ENCODE measurements at places on chromosomes 5 and 9. TPM values are rescaled to one million over a fixed set of nuclear protein-coding genes. Genes with fewer than 3 reads are reported as not detected.

- no peak for DNase-seq
Observed at GRCh38 chr9:91090130-91090410, 271.6 kb downstream of the AUH start.

DNA sequence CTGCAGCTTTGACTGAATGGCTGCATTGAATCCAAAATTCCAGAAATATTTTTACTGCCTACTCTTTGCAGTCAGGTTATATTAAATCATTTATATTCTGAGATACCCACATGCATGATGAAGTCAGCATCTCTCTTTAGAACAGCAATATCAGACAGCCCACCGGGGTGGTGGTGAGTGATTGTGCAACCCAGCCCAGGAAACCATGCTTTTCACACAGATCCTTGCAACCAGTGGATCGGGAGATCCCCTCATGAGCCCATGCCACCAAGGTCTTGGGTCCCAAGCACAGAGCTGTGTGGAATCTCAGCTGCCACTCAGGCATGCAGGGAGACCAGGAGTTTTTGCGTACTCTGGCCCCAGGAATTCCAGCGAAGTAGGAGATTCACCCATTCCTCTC, 226.5 kb downstream of the DTWD2 start:
- DNase-seq, result no peak

IL4 gene
- total RNA-seq, result not detected

GRCh38 chr5:52800394-52801213, 12.9 kb downstream of the ITGA1 start:
- peak; percentile 86 for DNase-seq

CSF2 gene
- 4.8 TPM for total RNA-seq

DNA sequence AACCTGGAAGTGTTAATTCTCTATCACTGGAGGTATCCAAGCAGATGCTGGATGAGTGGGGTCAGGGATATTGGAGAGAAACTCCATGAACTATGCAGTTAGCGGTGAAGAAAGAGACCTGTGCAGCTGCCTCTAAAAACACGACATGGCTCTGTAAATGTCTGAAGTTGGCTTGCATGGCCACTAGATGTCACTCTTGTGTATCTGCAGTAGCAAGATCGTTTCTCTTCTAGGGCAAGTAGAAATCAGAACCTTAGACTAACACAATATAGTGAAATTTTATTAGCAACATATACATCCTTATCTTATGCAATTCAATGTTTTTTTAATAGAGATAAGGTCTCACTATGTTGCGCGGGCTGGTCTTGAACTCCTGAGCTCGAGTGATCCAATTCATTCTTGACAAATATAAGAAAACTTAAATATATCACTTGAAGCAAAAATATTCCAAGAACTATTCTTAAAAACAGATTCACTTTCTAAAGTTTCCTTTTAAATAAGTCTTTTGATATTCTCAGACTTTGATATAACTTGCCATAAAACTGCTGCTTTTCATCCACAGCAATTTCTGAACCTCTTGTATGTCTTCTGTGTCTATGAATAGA, 2.9 kb downstream of the OR2S2 start:
- peak; percentile 70 for DNase-seq

SV2C gene
- total RNA-seq, result under 0.01 TPM

DNA sequence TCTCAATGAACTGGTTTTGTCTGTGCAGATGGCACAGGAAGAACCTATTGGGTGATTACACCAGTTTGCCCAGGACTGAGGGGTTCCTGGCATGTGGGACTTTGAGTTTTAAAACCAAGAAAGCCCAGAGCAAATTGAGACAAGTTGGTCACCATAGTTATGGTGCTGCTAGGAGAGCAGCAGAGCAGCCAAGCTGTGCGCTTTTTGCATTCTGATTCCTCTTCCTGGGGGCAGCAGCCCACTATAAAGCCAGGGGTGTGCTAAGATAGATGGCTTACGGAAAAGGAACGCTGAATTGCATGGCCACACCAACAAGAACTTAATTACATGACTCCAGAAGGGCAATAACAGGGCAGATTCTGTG, 49.7 kb downstream of the TIMD4 start:
- DNase-seq, result no peak

- DNase-seq, result no peak
Observed at GRCh38 chr9:37146410-37146809, 26.0 kb downstream of the ZCCHC7 start.

GRCh38 chr5:68817632-68818031, 276.2 kb upstream of the SLC30A5 start:
- no peak for DNase-seq

DNA sequence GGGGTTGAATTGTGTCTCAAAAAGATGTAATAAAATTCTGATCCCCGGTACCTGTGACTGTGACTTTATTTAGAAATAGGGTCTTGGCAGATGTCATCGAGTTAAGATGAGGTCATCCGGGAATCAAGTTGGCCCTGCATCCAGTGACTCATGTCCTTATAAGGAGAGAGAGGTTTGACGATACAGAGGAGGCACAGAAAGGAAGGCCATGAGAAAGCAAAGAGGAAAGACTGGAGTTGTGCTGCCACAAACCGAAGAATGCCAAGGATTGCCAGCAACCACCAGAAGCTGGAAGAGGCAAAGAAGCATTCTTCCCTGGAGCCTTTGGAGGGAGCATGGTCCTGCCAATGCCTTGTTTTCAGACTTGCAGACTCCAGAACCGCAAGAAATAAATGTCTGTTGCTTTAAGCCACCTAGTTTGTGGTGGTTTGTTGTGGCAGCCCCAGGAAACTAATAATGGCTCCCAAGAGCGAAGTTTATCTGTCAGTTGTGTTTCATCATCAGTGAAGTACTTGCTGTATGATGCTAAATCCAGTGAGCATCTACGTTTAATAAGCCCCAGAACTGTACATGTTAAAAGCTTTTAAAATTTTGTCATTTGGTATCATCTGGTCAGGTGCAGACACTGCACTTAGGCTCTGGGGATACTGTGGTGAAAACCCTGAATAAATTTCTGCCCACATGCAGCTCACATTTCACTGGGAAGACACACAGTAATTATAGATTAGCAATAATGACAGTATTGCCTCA, 114.8 kb downstream of the TLE4 start:
- peak; percentile 97 for DNase-seq

DNA sequence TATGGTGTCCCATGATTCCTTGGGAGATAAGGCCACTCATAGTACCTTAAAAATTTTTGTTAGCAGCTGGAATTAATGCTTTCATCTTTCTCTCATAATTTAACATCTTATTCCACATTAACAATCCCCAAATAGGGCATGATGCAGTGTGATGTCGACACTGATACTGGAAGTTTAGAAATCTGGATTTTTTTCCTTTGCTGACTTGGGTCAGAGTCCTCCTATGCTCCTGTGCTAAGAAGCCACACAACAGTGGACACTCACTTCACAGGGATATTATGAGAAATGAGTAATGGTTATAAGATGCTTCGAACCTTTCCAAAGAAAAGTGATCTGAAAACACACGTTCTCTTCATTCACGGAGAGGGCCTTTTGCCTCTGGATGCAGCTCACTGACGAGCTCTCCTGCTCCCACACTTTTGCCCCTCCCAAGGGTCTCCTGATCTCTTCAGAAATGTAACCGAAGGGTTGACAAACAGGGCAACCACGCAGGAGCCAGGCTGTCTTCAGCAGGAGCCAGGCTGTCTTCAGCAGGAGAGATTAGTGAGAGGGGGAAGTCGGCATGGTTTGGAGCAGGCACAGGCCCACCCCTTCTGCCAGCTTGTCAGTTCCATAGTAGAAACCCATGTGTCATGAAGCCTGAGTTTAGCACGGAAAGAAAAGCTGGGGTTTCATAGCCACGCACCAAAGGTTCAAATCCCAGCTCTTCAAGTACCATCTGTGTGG, 247.8 kb downstream of the AOPEP start:
- no peak for DNase-seq

GRCh38 chr9:19698960-19699359, 89.9 kb downstream of the SLC24A2 start:
- no peak for DNase-seq

GPR21 gene
- total RNA-seq, result not detected

DNA sequence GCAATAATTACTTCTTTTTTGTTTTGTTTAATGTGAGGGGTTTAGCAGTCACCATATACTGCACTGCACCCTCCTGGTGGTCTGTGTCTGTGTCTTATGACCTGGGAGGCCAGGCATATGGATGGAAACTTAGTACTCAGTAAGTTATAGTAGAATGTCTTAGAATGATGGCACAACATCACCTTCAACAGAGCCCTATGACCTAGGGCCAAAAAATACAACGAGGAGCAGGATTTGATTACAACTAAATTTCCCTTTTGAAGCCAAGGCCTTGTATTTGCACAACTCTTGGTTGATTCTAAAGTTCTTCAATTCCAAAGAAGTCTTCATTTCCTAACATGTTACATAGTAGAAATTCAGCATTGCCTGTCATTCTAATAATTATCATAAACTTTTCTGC, 422.1 kb upstream of the PIK3R1 start:
- no peak for DNase-seq

- peak; percentile 27 for DNase-seq
Observed at GRCh38 chr9:33264003-33264472, 470 bp downstream of the BAG1 start.

- peak; percentile 81 for DNase-seq
Observed at GRCh38 chr9:22044583-22044982, 35.5 kb upstream of the CDKN2B start.

IQGAP2 gene
- total RNA-seq, result 0.24 TPM

GRCh38 chr5:73437101-73437776, 11.3 kb downstream of the FOXD1 start:
- DNase-seq, result peak; percentile 39

- DNase-seq, result no peak
Observed at GRCh38 chr9:89012294-89013042, 21.2 kb downstream of the S1PR3 start.

DNA sequence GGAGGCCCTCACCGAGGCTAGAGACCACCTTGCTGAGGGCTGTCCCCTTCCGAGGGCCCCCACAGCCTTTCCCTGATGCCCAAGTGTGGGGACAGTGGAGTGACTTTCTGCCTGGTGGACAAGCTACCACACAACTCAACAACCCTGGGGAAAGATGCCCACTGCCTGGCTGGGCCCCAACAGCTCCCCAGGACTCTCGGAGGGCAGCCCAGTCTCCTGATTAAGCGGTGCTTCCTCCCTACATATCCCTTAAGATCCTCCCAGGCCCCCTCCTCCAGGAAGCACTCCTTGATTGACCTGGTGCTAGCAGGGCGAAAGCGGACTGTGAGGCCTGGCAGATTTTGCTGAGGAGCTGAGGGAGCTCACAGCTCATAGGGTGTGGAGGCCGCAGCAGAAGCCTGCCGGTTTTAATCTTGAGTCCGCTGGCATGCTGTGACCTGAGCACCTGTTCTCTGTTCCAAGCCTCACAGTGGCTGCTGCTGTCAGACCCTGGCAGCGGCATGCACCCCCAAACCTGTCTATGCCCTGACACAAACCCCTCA, 2.2 kb downstream of the NSMF start:
- DNase-seq, result no peak

- DNase-seq, result peak; percentile 19
Observed at GRCh38 chr5:1112596-1113331, 901 bp upstream of the SLC12A7 start.

LRRC70 gene
- total RNA-seq, result 0.12 TPM

PDE6A gene
- total RNA-seq, result 0.12 TPM

SPINK1 gene
- total RNA-seq, result not detected

PCDHA9 gene
- not detected for total RNA-seq

DNA sequence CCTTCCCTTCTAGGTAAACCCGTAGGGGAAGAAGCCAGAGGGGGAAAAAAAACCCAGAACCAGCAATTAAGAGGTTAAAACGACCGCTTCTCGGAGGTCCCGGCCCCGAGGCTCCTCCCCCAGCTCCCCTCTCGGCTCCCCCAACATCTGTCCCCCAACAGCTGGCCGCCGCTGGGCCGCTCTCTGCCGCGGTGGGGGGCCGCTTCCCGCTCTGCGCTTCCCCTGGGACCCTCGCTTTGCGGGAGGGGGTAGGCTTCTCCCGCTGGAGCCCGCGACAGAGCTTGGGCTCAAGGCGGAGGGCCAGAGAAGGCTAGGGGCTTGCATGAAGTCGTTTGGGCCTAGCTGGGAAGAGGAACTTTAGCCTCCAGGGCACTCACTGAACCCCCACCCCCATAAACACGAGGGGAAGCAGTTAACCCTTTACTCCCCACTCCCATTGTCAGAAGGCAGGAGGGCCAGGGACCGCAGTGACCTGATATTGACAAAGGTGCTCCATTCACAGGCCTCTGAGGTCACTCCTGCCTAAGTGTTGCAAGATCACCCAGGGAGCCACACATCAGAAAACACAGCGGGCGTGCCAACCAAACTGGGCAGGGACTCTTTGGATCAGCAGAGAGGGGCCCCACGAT, 7.5 kb downstream of the LHX6 start:
- DNase-seq, result no peak

GRCh38 chr5:39201781-39202596, 17.4 kb downstream of the FYB1 start:
- DNase-seq, result no peak

DNA sequence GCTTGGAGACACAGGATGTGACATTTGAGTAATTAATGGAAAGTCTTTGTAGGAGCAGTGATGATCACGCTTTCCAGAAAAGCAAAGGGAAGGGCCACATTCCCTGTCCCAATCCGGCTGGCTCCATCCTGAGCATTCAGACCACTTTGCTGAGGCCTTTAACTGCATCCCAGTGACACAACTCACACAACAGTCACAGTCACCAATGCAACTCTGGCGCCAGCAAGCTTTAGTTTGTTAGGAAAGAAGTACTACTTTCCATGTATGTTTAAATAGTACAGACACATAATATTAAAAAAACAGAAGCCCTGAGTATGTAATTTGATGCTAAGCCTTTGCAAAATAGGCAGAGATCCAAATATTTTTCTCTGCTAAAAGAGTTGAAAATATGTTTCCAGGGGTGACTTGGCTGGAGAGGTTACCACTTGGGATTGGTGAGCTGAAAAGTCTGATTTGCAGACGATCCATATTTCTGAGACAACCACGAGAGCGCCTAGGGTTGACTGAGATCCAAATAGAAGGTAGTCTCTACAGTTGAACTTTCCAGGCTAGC, 31.7 kb upstream of the GAS1 start:
- no peak for DNase-seq

GALNT12 gene
- 3.2 TPM for total RNA-seq

CCNJL gene
- 2.3 TPM for total RNA-seq

GRCh38 chr5:167944121-167944852, 347.2 kb upstream of the WWC1 start:
- DNase-seq, result peak; percentile 59

KCNV2 gene
- not detected for total RNA-seq

BSPRY gene
- not detected for total RNA-seq

DNA sequence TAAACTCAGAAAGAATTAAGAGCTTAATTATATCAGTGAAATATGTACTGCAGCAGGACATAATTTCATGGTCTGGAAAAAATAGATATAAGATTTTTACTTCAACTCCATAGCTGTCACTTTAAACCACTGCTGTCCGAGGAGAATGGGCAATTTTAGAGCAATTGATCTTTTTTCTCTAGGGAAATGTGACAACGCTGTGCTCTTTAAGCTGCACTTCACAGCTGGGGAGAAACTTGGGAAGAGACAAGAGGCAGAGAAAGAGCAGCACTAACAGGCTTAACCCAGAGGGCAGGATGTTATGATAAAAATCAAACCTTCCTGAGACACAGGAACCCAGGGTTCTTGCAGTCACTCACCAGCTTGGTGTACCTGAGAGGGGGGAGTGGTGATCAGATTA, 92.0 kb downstream of the SPOCK1 start:
- DNase-seq, result no peak

Data from RPMI7951 (cell line).